NCI-H146 (cell line): ENCODE measurements at places on chromosomes 16 and 17.

GRCh38 chr17:73455050-73455687 lies 143.4 kb upstream of the CDC42EP4 start:
- no peak for DNase-seq

- no peak for DNase-seq
Measured at GRCh38 chr16:53154513-53154912, 99.7 kb downstream of the CHD9 start.

- DNase-seq = no peak
Measured at GRCh38 chr17:45367216-45367615, 50.4 kb upstream of the MAP3K14 start.

DNA sequence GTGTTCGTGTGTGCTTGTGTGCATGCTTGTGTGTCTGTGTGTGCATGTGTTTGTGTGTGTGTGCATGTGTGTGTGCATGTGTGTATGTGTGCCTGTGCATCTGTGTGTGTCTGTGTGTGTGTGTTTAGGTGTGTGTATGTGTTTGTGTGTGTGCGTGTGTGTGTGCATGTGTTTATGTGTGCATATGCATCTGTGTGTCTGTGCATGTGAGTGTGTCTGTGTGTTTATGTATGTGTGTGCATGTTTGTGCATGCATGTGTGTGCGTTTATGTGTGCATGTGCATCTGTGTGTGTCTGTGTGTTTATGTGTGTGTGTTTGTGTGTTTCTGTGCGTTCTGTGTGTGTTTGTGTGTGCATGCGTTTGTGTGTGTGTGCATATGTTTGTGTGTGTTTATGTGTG lies 106.6 kb upstream of the TNRC6C start:
- DNase-seq = no peak

DNA sequence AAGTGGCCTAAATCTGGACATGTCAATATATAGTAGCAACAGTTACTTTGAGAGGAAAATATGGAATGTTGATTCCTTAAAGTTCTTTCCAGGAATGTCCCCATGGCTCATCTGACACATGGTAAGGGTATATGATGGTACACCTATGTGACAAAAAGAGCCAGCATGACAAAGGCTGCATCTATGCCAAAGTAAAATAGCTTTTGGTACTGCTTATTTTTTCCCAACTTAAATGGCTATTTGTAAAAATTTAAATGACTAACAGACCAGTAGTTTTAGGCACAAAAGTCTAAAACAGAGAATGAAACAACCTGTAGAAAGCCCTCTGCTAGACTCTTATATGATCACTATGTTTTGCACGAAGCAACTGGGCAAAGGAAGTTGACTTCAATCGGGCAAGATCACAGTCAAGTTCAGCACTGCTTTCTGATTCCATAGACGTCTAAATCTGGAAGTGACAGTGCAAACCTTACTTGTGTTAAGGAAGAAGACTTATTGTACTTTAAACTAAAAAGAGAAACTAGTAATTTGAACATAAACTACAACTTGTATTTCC lies 135.1 kb downstream of the SKAP1 start:
- no peak for DNase-seq

DNA sequence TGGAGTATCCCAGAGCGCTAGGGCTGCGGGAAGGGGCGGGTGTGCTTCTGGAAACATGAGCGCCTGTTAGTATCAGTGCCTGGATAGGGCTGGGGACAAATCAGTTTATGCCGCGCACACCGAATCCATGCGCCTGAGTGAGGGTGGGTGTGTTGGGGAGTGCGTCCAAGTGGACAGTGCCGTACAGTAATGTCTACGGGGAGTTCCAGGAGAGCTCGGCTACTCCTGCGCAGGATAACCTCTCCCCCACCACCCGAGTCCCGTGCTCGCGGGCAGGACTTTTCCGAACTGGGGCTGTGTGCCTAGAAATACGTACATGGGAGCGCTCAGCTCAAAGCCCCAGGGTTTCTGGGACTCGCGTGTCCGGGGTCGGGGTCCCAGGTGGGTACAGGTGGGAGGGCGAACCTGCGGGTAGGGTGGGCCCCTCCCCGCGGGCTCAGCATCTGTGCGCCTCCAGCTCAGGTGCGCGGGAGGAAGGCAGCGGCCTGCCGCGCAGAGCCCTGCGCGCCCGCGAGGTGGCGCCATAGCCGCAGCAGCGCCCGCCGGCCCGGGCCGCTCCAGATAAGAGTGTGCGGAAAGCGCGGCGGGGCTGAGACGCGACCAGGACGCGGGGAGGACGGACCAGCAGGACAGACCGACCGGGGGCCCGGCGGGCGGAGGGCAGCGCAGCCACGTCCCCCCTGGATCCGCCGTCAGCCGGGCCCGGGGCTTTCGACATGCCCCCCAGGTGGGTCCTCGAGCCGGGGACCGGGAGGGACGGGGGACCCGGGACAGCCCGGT lies at the start of gene HIC1:
TSS of gene HIC1 (plus strand) at position 592 of the 780 bp plus-strand sequence. CDS start 1,588 bp downstream, outside the sequence.
- DNase-seq = peak; percentile 55

GRCh38 chr17:41496803-41497484 lies 7.2 kb upstream of the KRT36 start:
- peak; percentile 65 for DNase-seq

GRCh38 chr17:35235917-35236316 lies 7.0 kb upstream of the SLFN5 start:
- DNase-seq = no peak

- peak; percentile 24 for DNase-seq
Measured at GRCh38 chr16:3089717-3090592, 9.1 kb downstream of the ZSCAN10 start.

DNA sequence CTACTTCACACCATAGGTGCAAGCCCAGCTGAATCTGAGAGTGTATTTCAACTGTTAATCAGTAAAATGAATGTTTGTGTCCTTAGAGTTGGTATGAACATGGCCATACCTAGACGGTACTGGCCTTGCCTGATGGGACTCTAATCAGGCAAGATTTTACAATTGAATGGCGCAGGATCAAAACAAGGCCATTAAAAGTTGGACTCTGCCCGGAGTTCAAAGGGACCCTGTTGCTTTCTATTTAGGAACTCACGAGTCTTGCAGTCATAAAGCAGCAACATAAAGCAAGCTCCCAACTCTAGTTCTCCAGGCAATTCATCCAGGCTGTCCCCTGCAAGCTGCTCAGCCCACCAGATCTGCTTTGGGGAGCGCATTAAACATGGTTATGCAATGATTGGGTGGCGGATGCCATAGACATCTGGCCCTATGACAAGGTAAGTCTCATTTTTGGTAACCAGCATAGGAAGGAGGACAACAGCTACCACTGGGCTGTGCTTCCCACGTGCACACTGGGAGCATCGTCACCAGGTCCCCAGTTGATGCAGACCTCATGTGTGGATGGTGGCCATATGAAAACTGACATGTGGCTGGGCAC lies 8.8 kb downstream of the TMEM186 start:
- no peak for DNase-seq

- DNase-seq = peak; percentile 81
Measured at GRCh38 chr16:63653044-63653839, 1468.6 kb downstream of the CDH11 start.

DNA sequence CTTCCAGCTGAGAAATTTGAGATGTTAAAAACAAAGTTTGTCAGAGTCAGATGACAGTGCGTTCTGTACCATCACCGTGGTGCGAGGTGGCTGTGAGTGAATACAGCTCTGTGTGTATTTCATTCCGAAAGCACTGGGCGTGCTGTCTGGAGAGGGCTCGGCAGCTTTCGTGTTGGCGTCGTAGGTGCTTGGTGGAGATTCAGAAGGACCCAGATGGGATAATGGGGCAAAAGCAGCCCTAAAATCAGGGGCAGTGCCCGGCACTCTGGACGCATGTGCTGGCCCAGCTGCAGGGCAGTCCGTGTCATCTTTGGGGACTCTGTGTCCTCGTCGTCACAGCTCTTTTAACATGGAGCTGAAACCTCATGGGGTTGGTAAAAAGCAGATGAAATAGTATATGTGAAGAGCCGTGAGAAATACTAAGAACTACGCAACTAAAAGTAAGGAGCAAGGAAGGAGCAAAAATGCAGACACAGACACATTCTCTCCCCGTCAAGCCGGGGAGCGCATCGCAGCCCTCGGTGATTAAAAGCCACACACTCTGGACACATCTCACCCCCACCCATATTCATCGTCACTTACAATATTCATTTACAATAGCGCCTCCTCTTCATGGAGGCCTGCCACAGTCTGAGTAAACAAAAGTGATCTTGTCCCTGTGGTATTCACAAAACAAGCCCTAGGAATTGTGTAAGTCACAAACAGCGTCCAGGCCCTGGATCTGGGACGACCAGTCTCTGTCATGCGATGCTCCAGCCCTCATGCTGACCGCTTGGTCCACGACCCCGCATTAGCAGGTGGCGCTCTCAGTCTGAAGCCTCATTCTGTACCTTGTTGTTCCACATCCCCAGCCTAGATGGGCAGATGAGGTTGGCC lies 206.7 kb downstream of the RPTOR start:
- no peak for DNase-seq

DNA sequence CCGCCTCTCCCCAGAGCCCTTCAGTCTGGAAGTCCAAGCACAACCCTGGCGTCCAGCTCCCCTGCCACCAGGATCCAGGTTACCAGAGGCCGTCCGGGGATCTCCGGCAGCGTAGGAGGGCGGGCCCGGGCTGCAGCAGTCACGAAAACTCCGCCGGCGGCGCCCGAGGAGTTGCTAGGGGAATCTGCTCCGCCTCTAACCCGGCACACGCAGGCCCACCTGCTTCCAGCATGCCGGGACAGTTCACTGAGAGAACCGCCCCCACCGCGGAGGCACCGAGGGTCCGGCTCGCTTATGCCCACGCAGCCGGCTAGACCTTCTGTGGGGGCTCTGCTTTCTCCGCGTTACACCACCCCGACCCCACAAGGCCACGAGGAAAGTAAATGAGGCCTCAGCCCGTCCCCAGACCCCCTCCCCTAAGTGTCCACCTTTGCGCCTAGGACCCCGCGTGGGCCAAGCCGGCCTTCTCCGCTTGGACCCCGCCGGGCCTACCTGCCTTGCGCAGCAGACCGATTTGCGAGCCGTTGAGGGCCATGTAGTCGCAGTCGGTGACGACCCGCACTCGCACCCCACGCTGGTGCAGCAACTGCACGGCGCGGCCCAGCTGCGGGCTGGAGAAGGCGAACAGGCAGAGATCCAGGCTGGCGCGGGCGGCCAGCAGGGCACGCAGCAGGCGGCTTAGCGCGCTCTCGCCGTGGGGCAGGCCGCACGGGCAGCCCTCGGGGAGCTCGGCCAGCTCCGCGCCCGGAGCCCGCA lies 587 bp downstream of the PLD6 start:
- peak; percentile 75 for DNase-seq

DNA sequence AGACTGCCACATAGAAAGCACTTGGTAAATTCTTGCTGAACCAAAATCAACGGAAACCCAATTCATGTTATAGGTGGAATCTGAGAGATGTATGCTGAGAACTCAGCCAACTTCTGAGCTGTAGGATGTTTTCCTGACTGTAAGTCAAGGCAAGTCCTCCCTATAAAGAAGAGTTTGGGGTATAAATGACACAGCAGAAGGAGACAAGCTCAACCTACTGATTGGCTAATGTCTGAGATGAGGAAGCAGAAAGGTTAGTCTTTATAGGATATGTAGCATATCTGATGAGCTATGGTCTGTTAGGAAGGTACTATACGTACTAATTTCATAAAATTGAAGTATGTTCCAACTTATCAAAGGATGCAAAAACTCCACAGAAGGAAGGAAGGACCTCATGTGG lies 99.5 kb downstream of the XYLT1 start:
- DNase-seq = no peak

DNA sequence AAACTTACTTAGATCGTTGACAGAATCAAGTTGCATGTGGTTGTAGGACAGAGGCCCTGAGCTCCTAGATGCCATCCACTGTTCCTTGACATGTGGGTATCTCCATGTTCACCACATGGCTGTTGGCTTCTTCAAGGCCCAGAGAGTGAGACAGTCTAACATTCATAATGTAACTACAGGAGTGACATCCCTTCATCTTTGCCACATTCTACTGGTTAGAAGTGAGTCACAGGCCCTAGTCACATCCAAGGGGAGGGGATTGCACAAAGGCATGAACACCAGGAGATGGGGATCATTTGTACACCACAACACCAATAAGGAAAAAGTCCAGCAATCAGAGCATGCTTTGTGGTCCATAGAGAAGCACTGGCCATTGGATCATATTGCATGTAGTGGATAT lies 56.6 kb downstream of the WSCD1 start:
- DNase-seq = no peak

DNA sequence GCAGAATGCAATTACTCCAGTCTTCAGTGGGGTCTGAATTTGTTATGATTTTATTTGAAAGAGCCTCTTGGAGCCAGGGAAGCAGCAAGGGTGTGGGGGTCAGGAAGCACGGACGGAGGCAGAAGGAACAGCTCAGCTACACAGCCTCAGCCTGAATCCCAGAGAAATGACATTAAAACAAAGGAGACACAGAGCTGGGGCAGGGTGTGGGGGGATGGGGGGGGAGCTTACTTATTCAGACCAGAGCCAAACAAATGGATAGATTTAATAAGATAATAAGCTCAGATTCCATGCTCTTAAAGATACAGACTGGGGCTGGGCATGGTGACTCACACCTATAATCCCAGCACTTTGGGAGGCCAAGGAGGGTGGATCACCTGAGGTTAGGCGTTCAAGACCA lies 195.3 kb downstream of the ZNF423 start:
- no peak for DNase-seq

- no peak for DNase-seq
Measured at GRCh38 chr17:39658760-39659159, 6.4 kb upstream of the TCAP start.

DNA sequence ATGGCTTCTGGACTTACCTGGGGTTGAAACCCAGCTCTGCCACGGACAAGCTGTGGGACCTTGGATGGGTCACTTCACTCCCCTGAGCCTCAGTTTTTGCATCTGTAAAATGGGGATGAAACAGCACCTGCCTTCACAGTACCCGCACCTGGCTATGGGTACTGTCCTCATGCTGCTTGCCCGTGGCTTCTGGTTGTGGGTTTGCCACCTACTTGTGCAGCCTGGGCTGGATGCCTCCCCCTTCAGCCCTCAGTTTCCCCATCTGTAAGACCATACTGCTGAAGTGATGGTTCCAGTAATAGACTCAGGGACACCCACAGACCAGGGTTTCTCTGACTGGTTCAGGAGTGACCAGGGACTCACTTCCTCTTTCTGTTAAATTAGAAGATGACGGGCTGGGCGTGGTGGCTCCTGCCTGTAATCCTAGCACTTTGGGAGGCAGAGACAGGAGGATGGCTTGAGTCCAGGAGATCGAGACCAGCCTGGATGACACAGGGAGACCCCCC lies 9.4 kb downstream of the GLIS2 start:
- no peak for DNase-seq

GRCh38 chr17:16407911-16408588 lies 7.3 kb upstream of the TRPV2 start:
- DNase-seq = peak; percentile 74

GRCh38 chr16:17453364-17454038 lies 17.3 kb downstream of the XYLT1 start:
- no peak for DNase-seq
